Activated naive CD8-positive, alpha-beta T cell treated with anti-CD3 and anti-CD28 coated beads for 36 hours (primary cell): ENCODE measurements at places on chromosomes 7 and 10.
A peak's percentile ranks its signal among the peaks of the same experiment; 100 is the strongest.

GRCh38 chr10:6012121-6012905 lies 35.0 kb upstream of the IL15RA start:
- no peak for DNase-seq

GRCh38 chr7:18491871-18492270 lies 3.7 kb upstream of the HDAC9 start:
- DNase-seq = no peak

- no peak for DNase-seq
Measured at GRCh38 chr10:44182909-44183308, 202.0 kb downstream of the CXCL12 start.

DNA sequence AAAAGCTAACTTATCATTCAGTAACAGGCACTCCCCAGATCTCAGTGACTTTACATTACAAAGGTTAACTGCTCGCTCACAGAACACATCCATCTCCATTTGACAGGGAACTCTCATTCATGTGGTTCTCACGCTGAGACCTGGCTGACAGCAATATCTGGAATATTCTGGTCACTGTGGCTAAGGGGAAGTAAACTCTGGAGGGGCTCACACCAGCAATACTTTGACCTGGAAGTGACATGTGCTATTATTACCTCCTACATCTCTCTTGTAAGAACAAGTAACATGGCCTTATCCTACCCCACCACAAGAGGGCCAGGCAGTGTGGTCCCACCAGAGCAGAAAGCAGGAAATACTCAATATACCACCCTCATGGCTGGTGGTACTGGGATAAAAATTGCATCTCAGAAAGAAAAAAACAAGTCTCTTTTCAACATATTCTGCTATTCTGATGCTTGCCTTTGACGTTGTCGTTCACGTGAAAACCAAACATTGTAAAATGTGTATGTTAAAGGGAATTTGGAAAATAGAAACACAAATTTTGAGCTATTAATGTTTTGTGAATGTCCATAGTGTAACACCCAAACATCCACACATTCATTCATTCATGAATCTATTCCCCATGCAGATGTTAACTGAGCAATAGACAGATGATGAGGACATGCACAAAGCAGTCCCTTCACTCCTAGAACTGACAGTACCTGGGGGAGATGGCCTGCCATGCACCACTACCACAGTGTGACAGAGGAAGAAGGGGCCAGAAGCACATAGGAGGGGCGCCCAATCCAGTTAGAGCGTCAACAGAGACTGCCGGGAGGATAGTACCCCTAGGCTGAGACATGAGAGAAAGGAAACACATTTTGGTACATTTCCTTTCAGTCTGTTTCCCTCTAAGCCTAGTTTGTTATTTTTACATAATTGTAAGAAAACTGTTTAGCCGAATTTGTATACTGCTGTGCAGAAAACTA lies 166.0 kb upstream of the SP4 start:
- DNase-seq = peak; percentile 51

GRCh38 chr7:66426996-66427395 lies 201.7 kb upstream of the KCTD7 start:
- DNase-seq = no peak

DNA sequence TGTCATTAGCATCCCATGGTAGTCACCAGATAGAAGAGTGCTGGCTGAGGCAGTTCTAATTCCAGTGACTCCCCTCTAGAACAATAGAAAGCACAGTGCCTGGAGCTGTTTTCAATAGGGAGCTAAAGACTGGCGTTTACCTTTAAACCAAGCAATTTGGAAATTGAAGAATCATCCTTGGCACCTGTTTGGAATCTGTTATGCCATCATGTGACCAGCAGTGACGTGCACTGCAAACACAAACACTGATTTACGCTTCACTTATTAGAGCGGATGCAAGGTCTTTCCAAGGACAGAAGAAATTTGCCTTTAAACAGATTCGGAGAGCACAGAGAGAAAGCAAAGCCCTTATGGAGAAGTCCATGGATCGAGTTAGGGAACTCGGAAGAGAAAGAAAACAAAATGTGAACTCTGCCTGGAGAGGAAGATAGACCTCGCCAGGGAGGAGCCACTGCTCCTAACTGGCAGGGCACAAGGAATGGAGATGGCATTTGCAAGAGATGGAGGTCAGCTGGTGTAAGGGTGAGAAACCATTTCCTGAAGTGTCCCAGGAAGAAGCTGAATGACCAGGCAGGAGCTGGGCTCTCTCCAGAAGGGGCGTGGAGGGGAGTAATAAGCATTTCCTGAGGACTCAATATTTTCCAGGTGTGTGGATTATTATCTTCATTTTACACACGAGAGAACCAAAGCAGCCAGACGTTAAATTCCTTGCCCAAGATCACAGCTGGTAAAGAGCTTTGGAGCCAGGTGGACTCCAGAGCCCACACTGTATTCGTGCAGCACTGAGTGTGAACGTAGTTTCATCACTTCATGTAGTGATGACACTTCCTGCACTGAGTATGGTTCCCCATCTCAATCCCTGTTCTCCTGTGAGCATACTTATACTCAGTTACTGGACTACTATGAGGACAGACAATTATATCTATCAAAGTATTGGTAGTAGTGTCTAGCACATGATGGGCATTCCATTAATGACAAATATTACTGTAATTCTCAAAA lies 97.7 kb downstream of the CUBN start:
- no peak for DNase-seq

DNA sequence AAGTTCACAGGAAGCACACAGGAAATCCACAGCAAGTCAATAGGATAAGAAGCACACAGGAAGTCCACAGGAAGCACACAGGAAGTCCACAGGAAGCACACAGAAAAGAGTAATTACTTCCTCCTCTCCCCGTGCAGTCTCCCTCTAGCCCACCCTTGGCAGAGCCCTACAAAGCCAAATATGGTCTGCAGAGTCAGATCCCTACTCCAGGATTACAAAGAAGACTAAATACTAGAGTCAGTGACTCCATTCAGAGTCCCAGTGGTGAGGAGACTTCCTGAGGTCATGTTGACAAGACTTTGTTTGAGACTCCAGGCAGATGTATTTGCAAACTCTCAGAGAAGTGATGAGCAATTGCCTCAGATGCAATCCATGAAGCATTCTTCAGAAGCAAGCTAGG lies 398.6 kb upstream of the AUTS2 start:
- no peak for DNase-seq

DNA sequence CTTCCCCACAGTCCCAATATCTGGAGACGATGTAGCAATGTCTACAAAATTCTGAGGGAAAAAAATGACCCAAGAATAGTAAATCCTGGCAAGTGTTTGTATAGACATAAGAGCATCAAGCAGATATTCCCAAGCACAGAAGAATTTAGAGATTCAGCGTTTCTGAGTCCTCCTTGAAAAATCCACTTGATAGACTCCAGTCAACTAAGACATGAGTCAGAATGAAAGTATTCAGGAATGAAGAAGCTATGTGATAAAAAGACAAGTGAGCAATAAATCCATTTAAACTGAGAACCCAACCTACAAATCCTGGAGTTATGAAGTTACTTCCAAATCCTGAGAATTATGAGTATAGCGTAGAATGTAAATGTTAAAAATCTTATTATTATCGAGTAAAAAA lies 86.1 kb upstream of the NPY start:
- no peak for DNase-seq

- no peak for DNase-seq
Measured at GRCh38 chr10:75233444-75234016, 2.2 kb downstream of the COMTD1 start.
